NCI-H774 (cell line): ENCODE measurements at places on chromosomes 4 and X.

DNA sequence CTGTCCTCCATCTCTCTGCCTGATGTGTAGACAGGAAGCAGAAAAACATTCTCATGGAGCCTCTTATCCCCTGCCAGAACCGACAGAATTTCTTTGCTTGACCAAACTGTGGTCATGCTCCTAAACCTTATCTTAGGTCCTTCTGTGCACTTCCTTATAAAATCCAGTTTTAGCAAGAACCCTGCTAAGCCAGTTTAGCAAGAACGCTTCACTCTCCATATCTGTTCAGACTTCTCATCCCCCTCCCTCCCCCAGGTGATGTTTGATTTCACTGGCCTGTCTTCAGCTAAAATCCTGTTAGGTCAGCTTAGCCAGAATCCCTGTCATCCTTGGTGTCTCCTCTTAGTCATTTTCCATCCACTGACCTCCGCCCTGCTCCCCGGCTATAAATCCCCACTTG is 1130.9 kb upstream of the PRKX start:
- DNase-seq = no peak

GRCh38 chrX:24242649-24243175 is 71.2 kb downstream of the SUPT20HL2 start:
- no peak for DNase-seq

- peak; percentile 70 for DNase-seq
Measured at GRCh38 chrX:111831343-111831742, 44.6 kb upstream of the TRPC5OS start.

GRCh38 chrX:119624417-119624816 is 18.2 kb upstream of the NKRF start:
- DNase-seq = no peak

DNA sequence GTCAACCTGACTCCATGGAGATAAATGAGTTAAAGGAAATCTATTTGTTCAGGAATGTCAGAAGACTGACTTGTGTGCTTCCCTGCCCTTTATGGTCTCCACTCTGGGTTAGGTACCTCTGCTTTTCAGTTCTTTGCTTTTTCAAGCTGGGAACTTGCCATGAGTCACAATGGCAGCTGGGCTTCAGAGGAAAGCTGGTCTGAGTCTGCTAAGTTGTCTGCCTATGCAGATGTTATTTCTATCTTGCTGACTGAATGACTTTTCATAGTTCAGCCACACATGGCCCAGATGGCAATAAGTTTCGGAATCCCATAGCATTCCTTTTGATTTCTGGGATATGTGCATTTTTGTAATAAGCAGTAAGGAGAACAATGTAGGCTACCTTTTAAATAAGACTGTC is 337.9 kb upstream of the FGF13 start:
- no peak for DNase-seq

- DNase-seq = no peak
Measured at GRCh38 chrX:111169141-111169540, 73.2 kb downstream of the PAK3 start.

DNA sequence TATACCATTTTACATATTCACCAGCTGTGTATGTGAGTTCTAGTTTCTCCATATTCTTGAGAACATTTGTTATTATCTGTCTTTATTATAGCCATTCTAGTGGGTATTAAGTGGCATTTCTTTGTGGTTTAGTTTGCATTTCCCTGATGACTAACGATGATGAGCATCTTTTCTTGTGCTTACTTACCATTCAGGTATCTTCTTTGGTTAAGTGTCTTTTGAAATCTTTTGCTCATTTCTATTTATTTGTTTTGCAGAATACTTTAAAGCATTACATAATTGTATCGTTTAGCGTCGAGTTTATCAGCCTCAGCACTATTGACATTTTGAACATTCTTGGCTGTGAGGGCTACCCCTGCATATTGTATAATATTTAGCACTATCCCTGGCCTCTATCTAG is 85.4 kb downstream of the FRMPD4 start:
- DNase-seq = no peak

- no peak for DNase-seq
Measured at GRCh38 chr4:71377561-71377960, 38.7 kb downstream of the SLC4A4 start.

DNA sequence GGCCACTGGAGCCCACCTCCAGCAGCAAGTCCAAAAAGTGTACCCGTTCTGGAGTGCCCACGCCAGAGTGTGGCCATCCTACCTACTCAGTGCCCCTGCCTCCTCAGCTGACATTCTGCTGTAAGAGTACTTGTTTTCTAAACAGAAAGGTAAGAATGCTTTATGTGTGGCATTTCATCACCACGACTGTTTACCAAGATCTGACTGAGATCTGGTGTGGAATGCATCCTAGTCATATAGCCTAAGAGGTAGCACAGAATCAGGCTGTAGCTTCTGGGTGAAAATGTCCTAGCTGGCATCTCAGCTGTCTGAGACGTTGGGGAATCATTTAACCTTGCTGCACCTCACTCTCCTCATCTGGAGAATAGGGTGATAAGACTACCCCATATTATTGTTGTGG is 638.7 kb upstream of the TENM3 start:
- no peak for DNase-seq

DNA sequence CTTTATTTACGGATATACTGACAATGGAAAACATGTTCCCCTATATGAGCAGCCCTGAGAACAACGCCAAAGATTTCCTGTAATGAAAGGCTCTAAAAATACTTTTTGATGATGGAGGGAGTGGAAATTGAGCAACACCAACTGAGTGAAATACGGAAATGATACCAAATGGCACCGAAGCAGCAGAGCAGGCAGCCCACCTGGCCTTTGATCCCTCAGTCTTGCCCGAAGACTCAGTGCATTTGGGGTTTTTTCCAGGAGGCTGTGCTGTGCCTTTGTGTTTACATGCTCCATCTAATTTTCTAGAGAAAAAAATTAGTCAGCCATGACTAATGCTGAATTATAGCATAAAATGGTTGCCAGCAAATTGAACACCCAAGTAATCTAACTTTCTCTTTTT is 169.9 kb upstream of the RBPJ start:
- DNase-seq = no peak

GRCh38 chrX:63664741-63665140 is 120.3 kb downstream of the ARHGEF9 start:
- no peak for DNase-seq

DNA sequence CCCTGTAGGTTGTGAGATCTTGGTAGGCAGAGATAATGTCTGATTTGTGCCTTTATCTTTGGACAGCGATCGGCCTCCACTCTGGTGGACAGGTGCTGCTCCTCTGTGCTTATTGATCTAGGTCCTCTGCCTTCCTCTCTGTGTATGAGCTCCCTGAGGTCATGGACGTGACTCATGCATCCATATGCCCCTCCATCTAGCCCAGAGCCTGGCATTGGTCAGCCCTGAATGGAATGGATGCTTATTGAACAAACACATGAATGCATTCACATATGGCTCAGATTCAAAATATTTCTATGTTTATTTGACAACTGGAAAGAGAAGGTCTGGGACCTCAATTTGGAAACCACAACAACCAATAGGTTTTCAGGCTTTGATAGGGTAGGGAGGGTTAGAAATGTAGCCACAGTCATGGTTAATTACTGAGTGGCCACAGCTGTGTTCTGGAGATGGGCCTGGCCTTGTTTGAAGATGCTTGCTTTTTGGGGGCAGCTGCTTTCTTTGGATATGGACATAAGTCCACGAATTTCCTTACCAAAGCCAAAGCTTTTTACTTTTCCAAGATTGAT is 76.2 kb downstream of the SEL1L3 start:
- no peak for DNase-seq

- DNase-seq = no peak
Measured at GRCh38 chr4:80268936-80269335, 2.5 kb downstream of the FGF5 start.
